NB4 (cell line): ENCODE measurements at places on chromosomes 7 and 10.

- DNase-seq = no peak
These were observed 136.6 kb downstream of the ARID5B start for GRCh38 chr10:62037890-62038608.

DNA sequence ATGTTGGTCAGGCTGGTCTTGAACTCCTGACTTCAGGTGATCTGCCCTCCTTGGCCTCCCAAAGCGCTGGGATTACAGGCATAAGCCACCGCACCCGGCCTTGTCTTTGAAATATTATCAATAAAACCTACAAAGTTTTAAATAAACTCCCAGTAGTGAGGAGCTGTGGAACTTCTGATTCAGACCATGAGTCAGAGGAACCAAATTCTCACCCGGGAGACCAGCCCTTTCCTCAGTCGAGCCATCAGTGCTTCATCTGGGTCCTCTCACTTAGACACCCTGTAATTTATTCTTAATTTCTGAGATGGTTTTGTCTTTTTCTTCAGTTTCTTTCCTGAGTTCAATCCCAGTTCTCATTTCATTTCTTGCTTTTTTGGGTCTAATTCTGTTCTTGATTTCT, 68.6 kb downstream of the DYNC2I1 start:
- DNase-seq = no peak

GRCh38 chr10:52744057-52744805, 28.4 kb downstream of the MBL2 start:
- no peak for DNase-seq

DNA sequence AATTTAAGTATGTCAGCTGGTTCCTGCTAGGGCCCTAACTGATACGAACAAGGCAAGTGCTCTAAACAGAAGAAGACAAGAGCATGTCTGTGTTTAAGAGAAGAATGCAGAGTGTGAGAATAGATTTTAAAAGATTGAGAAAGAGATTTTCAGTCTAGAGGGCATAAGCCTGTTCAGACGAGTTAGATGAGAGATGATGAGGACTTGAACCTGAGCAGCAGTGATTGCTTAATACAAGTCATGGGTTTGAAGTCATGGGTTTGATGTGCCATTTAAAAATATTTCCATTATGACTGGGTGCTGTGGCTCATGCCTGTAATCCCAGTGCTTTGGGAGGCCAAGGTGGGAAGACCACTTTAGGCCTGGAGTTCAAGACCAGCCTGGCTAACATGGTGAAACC, 108.9 kb upstream of the PLXDC2 start:
- DNase-seq = no peak
